Fibroblast of skin of back (primary cell): ENCODE measurements at places on chromosomes 1 and 21.
A peak's percentile ranks its signal among the peaks of the same experiment; 100 is the strongest.

GRCh38 chr1:248805876-248806275 is 19.8 kb downstream of the SH3BP5L start:
- DNase-seq, result no peak

DNA sequence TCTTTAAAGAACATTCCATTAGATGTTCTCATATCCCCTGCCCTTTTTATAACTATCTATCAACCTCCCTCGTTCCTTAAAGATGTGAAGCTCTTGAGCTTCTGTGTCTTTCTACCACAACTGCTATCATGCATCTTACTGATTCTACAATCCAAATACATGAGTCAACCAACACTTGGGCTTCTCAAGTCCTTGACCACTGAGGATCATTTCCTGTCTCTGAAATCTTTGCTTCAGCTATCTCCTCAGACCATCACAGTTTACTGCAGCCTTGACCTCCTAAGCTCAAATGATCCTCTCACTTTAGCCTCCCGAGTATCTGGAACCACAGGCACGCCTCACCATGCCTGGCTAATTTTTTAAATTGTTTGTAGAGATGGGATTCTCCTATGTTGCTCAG is 75.2 kb downstream of the FMO4 start:
- DNase-seq, result peak; percentile 62

DNA sequence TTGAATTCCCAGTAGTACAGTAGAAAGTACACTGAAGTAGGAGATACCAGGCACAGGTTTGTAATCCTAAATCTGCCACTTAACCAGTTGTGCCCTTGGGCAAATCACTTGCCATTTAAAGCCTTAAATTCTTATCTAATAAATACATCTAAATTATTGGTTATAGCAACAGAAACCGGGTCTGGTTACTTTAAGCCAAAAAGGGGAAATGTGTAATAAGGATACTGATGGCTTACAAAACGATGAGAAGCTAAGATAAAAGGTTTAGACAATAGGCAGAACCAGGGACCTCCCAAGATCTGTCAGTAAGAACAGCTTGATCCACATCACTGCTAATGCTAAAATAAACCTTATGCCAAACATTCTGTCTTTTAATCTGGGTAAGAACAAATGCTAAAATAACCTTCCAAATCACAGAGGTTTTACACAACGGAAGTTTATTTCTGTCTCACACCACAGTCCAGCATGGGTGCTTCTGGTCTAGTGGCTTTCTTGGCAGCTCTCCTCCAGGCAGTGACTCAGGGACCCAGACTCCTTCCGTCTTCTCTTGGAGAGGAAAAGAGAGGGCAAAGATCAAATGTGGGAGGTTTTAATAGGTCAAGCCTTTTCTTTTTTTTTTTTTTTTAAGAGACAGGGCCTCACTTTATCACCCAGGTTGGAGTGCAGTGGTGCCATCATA is 16.5 kb upstream of the ZMYM1 start:
- DNase-seq, result peak; percentile 4

DNA sequence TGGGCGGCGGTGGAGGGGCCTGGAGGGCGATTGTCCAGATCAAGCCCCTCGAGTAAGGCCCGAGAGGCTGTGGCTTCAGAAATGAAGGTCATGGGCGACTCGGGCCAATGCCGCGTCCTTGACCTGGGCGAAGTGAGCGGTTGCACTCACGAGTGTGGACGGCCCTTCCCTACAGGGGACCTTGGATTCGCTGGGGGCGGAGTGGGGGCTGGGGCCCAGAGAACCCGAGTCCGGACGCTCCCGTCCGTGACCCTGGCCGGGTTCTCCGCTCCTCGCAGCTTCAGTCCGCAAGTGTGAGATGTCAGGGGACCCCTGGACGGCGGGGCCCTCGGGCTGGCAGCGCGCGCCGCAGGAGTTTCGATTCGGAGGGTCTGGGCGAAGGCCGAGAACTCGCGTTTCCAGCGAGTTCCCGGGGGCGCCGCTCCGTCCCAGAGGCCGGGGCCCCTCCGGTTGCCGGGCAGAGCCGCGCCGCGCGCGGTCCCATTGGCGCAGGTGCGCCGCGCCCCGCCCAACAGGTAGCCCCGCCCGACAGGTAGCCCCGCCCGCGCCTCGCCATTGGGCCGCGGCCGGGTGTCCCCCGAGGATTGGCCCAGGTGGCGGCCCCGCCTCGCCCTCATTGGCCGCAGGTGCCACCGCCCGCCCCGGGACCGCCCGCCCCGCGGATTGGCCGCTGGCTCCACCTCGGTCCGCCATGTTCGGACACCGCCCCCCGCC is at the start of gene PRKCZ:
Gene PRKCZ, plus strand, starts transcription at position 694 of the 714 bp plus-strand sequence. CDS start 220 bp downstream, outside the sequence.
- no peak for DNase-seq

- DNase-seq, result no peak
Measured at GRCh38 chr21:38257667-38258066, 876 bp downstream of the KCNJ15 start.

- no peak for DNase-seq
Measured at GRCh38 chr1:63777286-63777685, 3.5 kb downstream of the ROR1 start.

- no peak for DNase-seq
Measured at GRCh38 chr1:111811891-111812290, 56.2 kb downstream of the DDX20 start.

- DNase-seq, result no peak
Measured at GRCh38 chr1:182102043-182102416, 40.5 kb upstream of the ZNF648 start.

DNA sequence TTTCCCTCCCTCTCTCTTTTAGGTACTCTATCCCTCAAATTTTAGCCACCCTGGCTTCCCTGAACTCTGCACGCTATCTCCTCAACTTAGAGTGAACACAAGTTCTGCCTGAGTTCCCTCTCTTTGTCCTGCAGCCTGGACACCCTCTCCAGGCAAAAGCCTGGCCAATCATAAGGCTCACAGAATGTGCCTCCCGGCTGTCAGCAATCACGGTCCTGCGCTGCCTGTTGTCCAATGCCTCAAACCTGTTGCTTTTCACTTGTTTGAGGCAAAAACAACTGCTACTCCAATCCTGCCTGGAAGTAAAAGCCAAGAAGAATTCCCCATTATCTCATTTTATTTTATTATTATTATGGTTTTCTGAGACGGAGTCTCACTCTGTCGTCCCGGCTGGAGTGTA is 66.1 kb downstream of the LGR6 start:
- DNase-seq, result no peak

- peak; percentile 71 for DNase-seq
Measured at GRCh38 chr1:206002871-206003801, at the start of gene RAB7B. Gene RAB7B (minus strand): TSS chr1:206003395. CDS start chr1:205994135, 9,260 bp downstream.

DNA sequence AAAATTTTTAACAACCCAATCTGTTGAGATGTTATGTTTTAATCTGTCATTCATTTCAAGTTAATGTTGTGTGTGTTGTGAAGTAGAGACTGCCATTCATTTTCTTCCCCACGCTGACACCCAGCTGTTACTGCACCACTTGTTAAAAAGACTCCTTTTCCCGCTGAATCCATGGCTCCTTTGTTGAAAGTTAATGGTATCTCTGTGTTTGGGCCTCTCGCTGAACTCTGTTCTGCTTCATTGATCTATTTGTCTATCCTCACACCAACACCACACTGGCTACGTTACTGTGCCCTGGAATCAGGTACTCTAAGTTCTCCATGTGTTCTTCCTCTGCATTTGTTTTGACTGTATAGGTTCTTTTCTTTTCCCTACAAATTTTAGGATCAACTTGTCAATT is 58.2 kb downstream of the PDE9A start:
- DNase-seq, result no peak

- DNase-seq, result no peak
Measured at GRCh38 chr1:22839806-22840205, 129.2 kb downstream of the EPHB2 start.

DNA sequence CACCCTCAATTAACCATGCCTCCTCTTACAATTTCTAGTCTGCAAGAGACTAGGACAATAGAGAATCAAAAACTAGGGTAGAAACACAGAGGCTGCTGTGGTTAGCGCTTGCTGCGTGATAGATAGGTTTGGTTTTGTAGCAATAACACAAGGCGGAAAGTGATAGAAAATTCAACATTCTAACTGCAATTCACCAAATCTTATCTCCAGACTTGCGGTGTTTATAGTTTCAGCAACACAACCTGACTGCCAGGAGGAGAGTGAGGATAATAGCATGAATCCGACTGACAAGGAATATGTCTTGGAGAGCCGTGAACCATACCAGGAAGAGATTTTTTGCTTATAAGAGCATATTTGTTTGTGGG is 30.7 kb upstream of the IFNAR2 start:
- no peak for DNase-seq

DNA sequence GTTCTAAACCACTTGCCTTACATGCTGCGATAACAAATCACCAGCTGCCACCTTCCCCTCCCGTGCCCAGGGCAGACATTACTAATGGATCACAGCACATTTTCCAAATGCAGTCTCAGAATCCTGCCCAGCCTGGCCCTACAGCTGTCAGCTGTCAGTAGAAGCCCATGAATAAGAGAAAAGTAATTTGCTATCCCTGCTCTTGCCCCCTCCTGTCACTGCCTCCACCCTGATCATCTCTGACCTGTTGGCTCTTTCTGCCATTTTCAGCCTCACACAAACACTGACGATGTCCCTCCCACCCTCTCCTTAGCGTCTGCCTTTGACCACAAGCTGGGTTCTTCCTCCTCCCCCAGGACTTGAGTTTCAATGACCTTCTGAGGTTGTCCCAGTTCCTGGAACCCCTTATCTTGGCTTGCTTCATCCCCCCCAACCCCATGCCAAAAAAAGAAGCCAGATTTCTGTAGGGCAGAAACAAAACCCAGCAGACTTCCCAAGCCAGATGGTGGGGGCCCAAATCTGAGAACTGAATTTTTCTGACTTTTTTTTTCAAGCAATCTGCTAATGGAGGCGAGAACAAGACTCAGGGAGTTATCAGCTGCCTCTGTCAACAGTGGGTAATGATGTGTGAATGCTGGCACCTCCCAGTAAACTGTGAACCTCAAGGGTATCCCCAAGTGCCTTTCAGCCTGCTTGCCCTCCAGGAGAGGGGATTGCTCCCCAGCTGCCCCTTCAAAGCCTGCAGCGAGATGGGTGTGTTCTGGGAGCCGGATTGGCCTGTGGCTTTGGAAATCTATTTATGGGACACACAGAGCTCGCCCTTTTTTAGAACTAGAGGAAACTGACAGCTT is 216.5 kb upstream of the VAMP3 start:
- no peak for DNase-seq

GRCh38 chr1:215005656-215006345 is 76.7 kb upstream of the KCNK2 start:
- peak; percentile 25 for DNase-seq

GRCh38 chr21:35627462-35627861 is 432.9 kb downstream of the SETD4 start:
- no peak for DNase-seq

DNA sequence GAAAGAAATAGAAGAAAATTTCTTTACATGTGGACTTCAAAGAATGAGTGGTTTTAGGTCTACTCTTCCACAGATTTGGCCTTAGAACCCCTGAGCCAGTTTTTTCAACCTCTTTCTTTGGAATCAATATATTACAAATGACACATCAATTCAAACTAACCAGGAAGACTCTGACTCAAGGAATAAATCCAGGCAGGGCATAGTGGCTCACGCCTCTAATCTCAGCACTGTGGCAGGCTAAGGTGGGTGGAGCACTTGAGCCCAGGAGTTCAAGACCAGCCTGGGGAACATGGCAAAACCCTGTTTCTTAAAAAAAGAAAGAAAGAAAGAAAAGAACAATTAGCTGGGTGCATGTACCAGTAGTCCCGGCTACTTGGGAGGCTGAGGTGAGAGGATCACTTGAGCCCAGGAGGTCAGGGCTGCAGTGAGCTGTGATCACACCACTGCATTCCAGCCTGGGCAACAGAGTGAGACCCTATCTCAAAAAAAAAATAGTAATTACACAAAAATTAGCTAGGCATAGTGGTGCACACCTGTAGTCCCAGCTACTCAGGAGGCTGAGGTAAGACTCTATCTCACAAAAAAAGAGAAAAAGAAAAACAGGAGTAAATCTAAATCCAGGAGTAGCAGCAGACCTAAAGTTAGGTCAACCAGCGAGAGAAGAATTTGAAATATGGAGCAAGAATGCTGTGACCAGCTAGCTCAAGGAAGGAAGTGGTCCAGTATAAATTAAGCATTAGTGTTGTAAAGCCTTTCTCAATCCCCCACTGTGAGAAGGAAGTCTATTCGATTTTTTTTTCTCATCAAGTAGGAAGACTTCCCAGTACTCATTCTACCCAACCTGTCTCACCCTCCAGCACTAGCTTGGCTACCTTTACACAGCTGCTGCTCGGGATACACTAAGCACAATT is 1.9 kb downstream of the SORT1 start:
- DNase-seq, result peak; percentile 86

GRCh38 chr1:109618661-109619575 is 498 bp downstream of the GNAT2 start:
- DNase-seq, result no peak

DNA sequence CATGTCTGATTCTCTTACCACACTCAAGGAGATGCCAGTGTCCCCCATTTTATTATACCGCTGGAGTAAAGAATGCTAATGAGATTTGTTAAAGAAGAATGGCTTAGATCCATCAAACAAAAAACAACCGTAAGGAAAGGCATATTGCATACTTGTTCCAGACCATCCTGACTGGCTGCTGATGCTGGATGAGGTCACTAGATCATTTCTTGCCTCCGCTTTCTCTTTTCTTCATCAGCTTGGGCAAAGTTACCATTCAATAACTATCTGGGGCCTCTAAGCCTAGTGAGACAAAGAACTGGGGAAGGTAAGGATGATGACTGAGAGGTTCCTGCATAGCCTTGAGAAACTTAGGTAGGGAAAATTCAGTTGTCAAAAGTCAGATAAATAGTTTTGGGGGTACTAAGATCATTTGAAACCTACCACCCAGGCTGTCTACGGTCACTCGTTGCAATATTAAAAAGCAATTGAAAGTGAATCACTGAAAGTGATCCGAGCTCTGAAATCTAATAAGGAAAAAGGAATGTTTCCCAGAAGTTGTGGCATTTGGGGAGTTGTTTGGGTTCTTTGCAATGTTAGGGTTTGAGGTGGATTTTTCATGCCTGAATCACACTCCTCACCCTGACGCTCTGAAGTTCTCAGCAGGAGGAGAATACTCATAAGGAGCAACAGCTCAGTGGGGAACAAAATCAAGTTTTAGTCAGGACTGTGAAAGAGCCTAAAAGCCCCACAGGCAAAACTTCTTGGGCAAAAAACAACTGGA is 176.8 kb downstream of the HHIPL2 start:
- DNase-seq, result peak; percentile 99

DNA sequence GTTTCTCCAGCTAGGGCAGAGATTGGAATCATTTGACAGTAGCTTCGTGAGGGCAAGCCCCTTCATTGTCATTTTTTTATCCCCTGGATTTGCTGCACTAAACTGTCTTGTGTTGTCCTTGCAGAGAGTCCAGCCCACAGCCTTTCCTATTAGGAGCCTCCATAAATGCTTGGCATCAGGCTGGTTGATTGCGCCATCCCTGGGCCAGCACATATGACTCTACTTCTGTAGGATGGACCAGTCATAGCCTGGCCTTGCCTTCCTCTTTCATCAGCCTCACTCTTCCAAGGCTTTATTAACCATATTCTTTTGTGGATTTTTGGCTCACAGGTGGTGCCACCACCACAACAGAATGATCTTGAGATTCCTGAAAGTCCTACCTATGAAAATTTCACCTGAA is 31.4 kb downstream of the LY9 start:
- no peak for DNase-seq

GRCh38 chr1:90710579-90711536 is 6.2 kb downstream of the BARHL2 start:
- DNase-seq, result no peak

- DNase-seq, result no peak
Measured at GRCh38 chr1:42815941-42816584, 859 bp upstream of the ERMAP start.

- peak; percentile 17 for DNase-seq
Measured at GRCh38 chr1:168179438-168180147, 831 bp downstream of the TIPRL start.

GRCh38 chr1:230125640-230126528 is 58.8 kb downstream of the GALNT2 start:
- DNase-seq, result peak; percentile 75

- DNase-seq, result no peak
Measured at GRCh38 chr1:183168308-183168707, 17.8 kb upstream of the LAMC2 start.
